ENCODE measurements at places on chromosomes 3 and 15.

DNA sequence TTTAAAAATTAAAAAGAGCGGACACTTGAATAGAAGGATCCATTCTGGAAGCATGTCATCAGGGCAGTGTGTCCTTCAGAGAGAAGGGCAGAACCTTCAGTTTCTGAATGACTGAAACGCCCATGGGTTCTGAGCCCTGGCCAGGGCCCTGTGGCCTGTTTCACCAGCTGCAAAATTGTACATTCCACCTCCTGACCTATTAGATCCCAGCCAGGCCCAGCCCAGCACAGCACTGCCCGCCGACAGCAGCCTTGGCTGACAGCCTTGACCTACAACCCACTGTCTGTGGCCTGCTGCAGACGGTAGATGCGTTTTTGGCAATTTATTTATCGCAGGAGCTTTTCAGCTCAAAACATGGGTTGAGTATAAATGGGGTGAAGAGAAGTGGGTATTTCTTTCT, 5.9 kb upstream of the POLG start:
- no peak for DNase-seq

- DNase-seq, result no peak
Observed at GRCh38 chr3:82080792-82081191, 319.3 kb upstream of the GBE1 start.

DNA sequence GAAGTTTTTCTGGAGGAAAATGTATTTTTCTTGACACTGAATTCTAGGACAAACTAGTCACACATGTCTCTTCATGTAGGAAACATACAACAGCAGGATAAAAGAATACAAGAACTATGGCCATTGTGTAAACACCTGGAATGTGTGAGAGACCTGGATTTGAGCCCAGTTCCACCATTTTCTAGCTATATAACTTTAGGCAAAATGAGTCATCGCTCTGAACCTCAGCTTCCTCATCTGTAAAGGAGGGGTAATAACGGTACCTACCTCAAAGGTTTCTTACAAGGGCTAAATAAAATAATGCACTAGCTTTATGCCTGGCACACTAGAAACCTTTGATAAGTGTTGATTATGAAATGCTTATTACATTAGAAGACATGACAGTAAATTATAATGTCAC, 57.8 kb downstream of the RIOX2 start:
- no peak for DNase-seq

- no peak for DNase-seq
Observed at GRCh38 chr15:78934655-78935023, 10.2 kb downstream of the CTSH start.

- DNase-seq, result no peak
Observed at GRCh38 chr3:126100269-126100633, 16.3 kb upstream of the SLC41A3 start.

DNA sequence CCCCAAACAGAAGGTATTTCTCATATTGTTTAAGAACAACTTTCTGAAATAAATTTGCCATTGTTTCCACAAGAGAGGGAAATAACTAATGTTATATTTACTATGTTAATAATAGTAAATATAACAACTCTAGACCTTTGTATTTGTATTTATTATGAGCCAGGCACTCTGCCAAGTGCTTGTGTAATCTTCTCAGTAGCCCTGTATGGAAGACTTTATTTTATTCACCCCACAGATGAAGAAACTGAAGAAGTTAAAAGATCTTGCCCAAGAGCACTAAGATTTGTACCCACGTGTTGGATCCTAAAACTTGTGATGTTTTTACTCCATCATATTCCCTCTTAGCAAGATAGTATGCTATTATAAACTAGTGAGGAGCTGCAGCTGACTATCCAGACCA, 12.0 kb upstream of the GNB4 start:
- DNase-seq, result no peak

DNA sequence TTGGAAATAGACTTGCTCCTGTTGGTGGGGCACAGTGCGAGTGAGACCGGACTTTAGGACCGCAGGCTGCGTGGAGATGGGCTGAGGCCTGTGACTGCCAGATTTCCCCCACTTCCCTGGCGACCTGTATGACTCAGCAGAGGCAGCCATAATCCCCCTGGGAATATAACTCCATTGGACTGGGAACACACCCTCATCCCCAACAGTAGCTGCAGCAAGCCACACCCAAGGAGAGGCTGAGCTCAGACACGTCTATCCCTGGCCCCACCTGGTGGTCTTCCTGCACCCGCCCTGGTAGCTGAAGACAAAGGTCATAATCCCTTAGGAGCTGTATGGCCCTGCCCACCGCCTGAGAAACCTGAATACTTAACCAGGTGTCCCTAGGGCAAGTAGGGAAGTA, 42.6 kb downstream of the DZIP1L start:
- DNase-seq, result no peak

- DNase-seq, result no peak
Observed at GRCh38 chr15:57692709-57693108, 13.8 kb upstream of the POLR2M start.

Data from NK-92 treated with Interleukin-12 subunit alpha and Interleukin-12 subunit beta, amount 100 ng/mL, for 24 hours (cell line).